Naive thymus-derived CD8-positive, alpha-beta T cell (primary cell): ENCODE measurements at places on chromosomes 2 and 18. TPM values are rescaled to one million over a fixed set of nuclear protein-coding genes. Genes with fewer than 3 reads are reported as not detected.

The FLACC1 gene
- 1.6 TPM for polyA plus RNA-seq

The SLC9A4 gene
- polyA plus RNA-seq = not detected

The SEPTIN2 gene
- 144 TPM for polyA plus RNA-seq

The NYAP2 gene
- polyA plus RNA-seq = not detected

The SKA1 gene
- 0.84 TPM for polyA plus RNA-seq

The CTAGE1 gene
- not detected for polyA plus RNA-seq

The ATP8B1 gene
- polyA plus RNA-seq = not detected

The SLC9A2 gene
- polyA plus RNA-seq = not detected

The SCN9A gene
- polyA plus RNA-seq = 0.16 TPM

The SP140 gene
- polyA plus RNA-seq = 14.8 TPM

The SOWAHC gene
- polyA plus RNA-seq = 0.12 TPM

The RAMP1 gene
- 1.1 TPM for polyA plus RNA-seq

The IMPA2 gene
- polyA plus RNA-seq = 8.2 TPM

The IL1R1 gene
- polyA plus RNA-seq = not detected

The FAM168B gene
- 35.8 TPM for polyA plus RNA-seq

The TMEM37 gene
- polyA plus RNA-seq = not detected

The FAM228B gene
- polyA plus RNA-seq = 6.5 TPM

The KHK gene
- 8.9 TPM for polyA plus RNA-seq

The CDCA7 gene
- 0.13 TPM for polyA plus RNA-seq

The NABP1 gene
- 3.5 TPM for polyA plus RNA-seq

The ELOA2 gene
- not detected for polyA plus RNA-seq

The AAMP gene
- 93.6 TPM for polyA plus RNA-seq

The TANC1 gene
- 0.17 TPM for polyA plus RNA-seq

The IL36G gene
- polyA plus RNA-seq = not detected

The PTPRN gene
- polyA plus RNA-seq = not detected

The IL1B gene
- polyA plus RNA-seq = not detected

The KLHL41 gene
- polyA plus RNA-seq = not detected

The IL37 gene
- polyA plus RNA-seq = not detected

The ALPG gene
- not detected for polyA plus RNA-seq

The APCDD1 gene
- polyA plus RNA-seq = not detected

The CCDC138 gene
- polyA plus RNA-seq = 7.5 TPM

The EPB41L3 gene
- polyA plus RNA-seq = 0.35 TPM

The CPO gene
- polyA plus RNA-seq = not detected

The CCDC68 gene
- not detected for polyA plus RNA-seq

The CMPK2 gene
- polyA plus RNA-seq = 4.6 TPM

The SESTD1 gene
- polyA plus RNA-seq = 1.0 TPM

The RAD51AP2 gene
- polyA plus RNA-seq = not detected

The BOD1L2 gene
- polyA plus RNA-seq = not detected

The AQP12B gene
- not detected for polyA plus RNA-seq

The NLRC4 gene
- polyA plus RNA-seq = 0.13 TPM

The DSG1 gene
- not detected for polyA plus RNA-seq

The FAM124B gene
- 0.18 TPM for polyA plus RNA-seq

The MLPH gene
- polyA plus RNA-seq = not detected

The RGPD3 gene
- polyA plus RNA-seq = 0.06 TPM

The MRO gene
- polyA plus RNA-seq = not detected

The ABCB11 gene
- not detected for polyA plus RNA-seq

The SPATA3 gene
- not detected for polyA plus RNA-seq

The CSRNP3 gene
- not detected for polyA plus RNA-seq

The SIX3 gene
- not detected for polyA plus RNA-seq

The PLEKHB2 gene
- polyA plus RNA-seq = 65.7 TPM

The ABCG8 gene
- 0.02 TPM for polyA plus RNA-seq
